NCI-H187 treated with DMSO at 0.1 percent for 48 hours (cell line): ENCODE measurements at places on chromosomes 2 and 18.
A peak's percentile ranks its signal among the peaks of the same experiment; 100 is the strongest.

- no peak for DNase-seq
These were observed 60.4 kb downstream of the ZBTB7C start for GRCh38 chr18:48348739-48349138.

GRCh38 chr2:233248999-233249398, 2.5 kb upstream of the ATG16L1 start:
- no peak for DNase-seq

DNA sequence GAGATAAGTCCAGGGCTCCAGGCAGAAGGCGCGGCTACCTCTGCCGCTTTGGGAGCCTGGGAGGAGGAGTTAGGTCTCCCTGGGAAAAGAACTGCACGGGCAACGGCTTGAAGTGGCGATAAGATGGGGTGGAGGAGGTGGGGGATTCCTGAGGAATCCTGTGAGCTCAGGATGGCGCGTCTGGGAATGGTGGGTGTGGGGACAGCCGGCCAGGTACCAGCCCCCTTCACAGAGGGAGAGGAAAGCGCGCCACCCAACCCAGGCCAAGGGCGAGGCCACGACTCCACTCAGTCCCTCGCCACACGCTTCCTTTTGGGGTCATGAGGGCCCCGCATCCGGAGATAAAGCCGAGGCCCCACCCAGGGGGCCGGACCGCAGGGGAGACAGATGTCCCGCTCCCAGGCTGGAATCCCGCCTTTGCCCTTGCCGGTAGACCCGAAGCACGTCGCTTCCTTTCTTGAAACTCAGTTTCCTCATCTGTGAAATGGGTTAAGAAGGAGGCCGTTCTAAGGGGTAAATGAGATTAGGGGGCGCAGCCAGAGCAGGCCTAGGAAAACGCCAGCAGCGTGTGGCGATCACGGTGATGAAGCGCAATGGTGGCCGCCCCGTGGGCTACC, 1.7 kb upstream of the CTDSP1 start:
- peak; percentile 2 for DNase-seq

GRCh38 chr18:22257022-22257543, 87.7 kb downstream of the GATA6 start:
- no peak for DNase-seq

- no peak for DNase-seq
These were observed 6.0 kb downstream of the IRS1 start for GRCh38 chr2:226793646-226794045.

- no peak for DNase-seq
These were observed 102.9 kb downstream of the TGFA start for GRCh38 chr2:70450641-70451250.

DNA sequence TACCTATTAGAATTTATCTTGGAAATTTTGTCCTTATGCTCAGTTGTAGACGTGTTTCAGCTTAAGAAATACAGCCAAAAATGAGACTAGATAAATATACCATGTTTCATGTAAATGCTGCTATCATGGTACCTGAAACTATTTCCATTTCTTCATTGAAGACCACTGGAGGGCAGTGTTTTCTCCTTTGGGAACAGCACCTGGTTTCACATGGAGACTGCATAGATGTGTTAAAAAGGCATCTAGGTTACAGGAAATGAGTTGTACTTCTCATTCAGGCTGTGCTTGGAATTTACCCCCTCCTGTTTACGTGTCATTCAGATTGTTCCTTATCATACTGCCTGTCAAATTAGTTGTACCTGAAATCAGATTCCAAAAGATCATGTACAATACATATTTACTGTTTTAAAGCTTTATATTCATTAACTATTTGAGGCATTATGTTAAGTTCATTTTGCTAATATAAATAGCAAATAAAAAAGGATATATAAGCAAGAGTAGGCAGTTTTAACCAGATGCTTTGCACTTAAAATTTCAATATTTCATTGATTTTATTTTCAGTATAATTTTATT, 57.3 kb upstream of the PSMD14 start:
- DNase-seq, result no peak

DNA sequence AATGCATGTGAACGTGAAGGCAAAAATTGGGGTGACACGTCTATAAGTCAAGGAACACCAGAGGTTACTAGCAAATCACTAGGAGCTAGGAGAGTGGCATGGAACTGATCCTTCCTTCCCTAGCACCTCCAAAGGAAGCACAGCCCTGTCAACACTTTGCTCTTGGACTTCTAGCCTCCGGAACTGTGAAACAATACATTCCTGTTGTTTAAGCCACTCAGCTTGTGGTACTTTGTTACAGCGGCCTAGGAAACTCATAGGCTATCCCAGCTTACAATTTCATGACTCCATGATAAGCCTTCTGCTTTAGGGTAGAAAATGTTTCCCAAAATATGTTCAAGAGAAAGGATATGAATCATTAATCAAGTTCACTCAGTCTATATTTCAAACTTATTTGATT, 798.1 kb downstream of the DCDC2C start:
- no peak for DNase-seq
